ENCODE measurements at places on chromosomes 5 and 9.

- DNase-seq = no peak
These were observed 285.8 kb upstream of the ZNF608 start for GRCh38 chr5:125032286-125032685.

- no peak for DNase-seq
These were observed 674.3 kb downstream of the ACTL7B start for GRCh38 chr9:108181441-108181840.

- DNase-seq = no peak
These were observed 2.0 kb downstream of the GALNT12 start for GRCh38 chr9:98809311-98810101.

DNA sequence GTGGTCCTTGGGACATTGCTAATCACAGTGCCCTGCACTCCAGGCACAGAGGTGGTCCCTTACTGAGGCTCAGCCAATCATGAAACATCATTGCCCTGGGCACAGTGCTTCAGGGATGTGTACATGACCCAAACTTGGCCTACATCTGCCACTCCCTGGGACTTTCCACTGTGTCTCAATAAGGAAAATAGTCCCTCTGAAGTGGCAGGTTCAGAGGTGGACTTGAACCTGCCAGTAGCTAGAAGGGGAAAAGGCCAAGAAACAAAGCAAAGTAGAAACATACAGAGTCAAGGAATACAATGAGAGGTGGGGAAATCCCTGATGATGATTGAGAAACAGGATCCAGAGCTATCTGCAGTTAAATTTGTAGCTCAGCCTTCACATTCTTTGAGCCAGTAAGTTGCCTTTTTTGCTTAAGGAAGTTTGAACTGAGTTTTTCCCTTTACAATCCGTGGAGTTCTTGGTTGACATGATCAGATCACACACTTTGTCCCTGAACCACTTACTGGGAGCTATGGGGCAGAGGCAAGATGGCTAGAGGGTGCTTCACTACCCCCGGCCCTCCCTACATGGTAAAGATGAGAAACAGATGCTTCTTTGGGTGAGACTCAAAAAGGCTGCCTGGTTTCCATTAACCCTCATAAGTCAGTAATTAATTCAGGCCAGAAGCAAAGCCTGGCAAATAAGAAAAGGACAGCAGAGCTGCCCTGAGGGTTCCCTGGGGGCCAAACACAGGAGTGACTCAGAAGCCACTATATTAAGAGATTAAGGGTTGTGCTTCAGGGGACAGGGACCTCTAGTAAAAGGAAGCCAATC, 57.6 kb downstream of the SH3TC2 start:
- DNase-seq = no peak

- DNase-seq = no peak
These were observed 145.6 kb upstream of the CDH12 start for GRCh38 chr5:22998774-22999173.

DNA sequence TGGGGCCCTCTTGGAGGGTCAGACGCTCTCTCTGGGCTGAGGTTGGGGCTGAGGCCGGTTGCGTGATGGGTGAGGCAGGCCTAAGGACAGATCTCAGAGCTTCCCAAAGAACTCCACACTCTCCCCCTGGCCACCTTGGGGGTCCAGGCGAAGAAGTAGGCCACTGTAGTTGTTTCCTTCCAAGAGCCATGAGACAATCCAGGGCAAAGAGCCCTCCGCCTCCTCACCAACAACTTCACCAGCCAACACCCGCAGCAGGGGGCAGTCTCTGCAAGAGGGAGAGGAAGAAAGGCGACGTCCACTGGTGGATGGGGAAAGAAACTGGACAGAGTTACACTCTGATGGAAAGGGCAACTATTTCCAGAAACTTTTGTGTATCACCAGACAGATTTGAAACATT, 10.7 kb downstream of the SLC35A4 start:
- no peak for DNase-seq

DNA sequence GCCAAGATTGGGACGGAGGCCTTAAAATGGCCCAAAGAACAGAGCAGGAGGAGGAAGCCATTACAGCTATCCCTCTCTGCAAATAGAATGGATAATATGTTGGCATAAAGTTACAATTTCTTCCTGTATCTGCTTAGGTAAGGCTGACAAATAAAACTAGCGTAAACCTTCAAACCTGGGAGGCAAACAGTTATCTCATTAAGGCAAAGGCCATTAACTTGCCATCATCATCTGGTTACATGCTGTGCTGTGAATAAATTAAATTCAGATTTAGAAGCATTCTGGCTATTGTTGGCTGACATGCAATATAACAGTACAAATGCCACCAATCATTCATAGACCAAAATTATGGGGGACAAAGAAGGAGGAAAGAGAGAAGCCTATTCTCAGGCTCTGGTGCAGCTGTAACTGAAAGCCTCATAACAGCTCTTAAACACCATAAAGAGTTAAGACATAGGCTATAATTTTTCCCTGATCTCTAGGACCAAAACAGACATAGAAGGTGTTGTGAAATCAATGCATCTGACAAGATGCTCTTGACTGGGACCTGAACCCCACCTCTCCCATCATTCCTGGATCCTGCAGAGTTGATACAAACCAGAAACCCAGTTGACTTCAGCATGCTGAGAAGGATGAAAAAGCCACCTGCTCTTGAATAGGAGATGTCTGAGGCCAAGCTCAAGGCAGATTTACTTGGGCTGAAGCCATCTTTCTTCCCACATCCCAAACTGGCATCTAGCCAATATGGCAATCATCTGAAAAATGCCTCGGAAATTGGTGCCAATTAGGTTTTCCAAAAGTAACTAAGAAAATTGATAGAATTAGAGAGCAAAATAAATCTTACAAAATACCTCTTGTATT, 62.5 kb downstream of the PLCXD3 start:
- DNase-seq = no peak

GRCh38 chr5:79464695-79465332, 49.1 kb downstream of the HOMER1 start:
- no peak for DNase-seq

DNA sequence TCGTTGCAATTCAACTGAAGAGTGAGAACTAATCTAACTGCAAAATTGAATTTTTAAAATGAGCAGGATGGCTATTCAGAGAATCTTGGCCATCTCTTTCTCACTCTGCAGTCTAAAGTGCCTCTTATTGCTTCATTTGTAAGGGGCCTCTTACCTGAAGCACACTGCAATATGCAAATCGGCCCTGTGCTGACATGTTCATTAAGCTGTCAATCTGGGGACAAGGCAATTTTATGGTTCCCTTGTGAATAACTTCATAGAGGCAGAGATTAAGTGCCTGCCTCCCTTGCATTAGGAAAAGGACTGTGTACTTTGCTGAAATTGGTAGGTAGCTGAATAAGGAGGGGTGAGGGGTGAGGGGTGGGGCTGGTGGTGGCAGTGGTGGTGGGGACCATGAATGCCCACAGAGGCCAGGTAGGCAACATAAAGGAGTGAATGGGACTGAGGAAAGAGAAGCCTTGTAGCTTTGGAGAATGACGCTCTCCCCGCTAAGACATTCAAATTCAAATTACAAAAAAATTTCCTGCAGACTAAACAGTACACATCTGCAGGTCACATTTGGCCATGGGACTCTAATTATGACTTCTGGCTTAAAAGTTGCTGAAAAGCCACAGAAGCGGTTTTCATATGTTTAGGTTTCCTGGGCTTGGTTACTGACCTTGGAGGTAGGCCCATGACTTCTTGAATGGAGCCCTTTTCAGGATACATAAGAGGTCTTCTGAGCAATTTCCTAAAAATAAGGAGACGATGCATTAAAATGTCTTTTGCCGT, 25.0 kb downstream of the TNFSF8 start:
- no peak for DNase-seq

- DNase-seq = no peak
These were observed 23.9 kb downstream of the B4GALT1 start for GRCh38 chr9:33143241-33143661.

- DNase-seq = no peak
These were observed 11.9 kb downstream of the PDE6A start for GRCh38 chr5:149932445-149933350.

GRCh38 chr5:65961633-65962032, 35.3 kb downstream of the ERBIN start:
- no peak for DNase-seq

- no peak for DNase-seq
These were observed 17.9 kb downstream of the COL15A1 start for GRCh38 chr9:98961513-98962180.

DNA sequence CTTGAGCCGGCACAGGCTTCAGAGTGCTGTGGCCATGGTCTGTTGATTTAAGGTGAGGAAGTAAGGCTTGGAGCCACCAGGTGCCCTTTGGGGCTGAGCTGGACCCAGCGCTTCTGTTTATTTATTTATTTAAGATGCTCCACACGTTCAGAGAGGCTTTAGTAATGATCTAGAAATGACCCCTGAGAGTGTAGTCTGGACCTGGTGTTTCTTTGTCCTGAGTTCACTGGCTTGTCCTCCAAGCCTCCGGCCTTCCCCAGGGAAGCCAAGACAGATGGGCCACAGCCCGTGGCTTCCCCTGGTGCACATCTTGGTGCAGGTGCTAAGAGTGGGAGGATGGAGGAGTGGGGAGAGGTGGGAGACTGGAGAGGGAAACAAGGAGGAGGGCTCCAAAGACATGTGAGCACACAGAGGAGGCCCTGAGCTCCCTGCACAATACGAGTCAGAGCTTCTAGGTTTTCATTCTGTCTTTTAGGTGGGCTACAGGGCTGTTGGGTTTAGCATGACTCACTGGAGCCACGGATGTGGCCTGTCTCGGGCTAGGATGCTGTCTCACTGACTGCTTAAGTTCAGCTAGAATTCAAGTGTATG, 56.9 kb downstream of the AHRR start:
- DNase-seq = no peak

GRCh38 chr5:147805030-147805454, 22.5 kb upstream of the JAKMIP2 start:
- no peak for DNase-seq

DNA sequence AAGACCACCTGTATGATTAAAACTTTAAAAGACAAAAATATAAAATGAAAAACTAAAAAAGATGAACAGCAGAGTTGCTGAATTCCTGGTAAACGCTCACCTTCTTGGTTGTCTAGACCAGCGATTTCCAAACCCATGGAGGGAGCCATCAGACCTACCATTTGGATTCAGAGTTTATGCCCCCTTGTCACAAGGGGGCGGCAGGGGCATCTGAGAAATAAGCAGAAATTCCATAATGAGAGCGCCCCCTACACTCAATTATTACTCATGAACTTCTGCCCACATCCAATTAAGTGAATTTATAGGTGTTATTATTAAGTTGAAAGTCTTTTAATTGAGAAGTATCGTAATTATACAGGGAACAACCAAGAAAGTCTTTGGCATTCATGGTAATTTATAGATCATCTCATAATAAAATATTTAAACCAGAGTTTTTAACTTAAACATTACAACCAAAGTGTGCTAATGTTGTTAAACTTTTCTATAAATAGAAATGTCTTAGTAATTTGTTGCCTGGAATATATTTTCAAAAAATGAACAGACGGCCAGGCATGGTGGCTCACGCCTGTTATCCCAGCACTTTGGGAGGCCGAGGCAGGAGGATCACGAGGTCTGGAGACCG, 35.2 kb upstream of the SPATA31C2 start:
- DNase-seq = peak; percentile 13

DNA sequence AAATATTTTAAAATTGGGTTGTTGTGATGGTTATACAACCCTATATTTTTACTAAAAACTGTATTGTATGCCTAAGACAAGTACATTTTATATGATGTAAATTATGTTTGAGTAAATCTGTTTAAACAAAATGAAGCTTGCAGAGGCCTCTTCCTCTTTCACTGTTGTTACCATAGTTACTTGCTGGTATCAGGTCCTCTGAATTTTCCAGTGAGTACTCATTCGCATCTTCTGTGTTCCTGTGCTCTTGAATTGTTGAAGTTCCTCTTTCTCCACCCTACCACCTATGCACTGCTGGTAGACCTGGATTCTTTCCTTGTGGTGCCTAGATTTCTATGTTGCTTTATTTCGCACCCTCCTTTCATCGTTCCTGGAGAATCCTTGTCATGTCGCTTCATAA, 938.5 kb upstream of the ACO1 start:
- no peak for DNase-seq

GRCh38 chr9:116662646-116663310, 24.3 kb upstream of the TRIM32 start:
- no peak for DNase-seq

DNA sequence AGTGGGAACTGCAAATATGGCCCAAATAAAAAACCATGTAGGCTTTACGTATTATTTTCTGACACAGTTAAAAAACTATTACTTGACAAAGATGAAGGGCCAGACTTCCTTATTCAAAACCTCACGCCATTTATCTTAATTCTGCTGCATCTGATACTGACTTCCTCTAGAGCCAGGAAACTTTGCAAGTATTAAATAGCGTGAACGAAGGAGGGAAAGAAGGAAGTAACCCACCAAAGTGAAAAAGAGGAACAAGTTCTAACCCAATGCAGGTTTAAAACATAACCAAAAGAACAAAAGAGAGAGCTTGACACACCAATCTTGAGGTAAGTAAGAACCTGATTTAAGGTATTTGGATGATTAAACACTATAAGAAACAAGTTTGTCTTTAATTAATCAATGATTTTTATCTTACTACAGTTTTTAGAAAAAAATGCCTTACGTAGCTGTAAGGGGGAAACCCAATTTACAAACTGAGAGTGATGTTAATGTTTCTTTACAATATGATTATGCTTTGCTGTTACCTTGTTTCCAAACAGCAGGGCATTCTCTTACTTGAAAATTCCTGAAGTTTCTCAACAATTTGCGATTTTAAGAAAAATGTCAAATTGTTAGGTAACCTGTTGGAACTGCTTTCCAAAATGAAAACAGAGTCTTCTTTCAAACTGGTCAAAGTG, at the start of gene GAPT:
GAPT (plus strand) TSS at position 220 of the 677 bp plus-strand sequence. CDS start 3,102 bp downstream, outside the sequence.
- no peak for DNase-seq

DNA sequence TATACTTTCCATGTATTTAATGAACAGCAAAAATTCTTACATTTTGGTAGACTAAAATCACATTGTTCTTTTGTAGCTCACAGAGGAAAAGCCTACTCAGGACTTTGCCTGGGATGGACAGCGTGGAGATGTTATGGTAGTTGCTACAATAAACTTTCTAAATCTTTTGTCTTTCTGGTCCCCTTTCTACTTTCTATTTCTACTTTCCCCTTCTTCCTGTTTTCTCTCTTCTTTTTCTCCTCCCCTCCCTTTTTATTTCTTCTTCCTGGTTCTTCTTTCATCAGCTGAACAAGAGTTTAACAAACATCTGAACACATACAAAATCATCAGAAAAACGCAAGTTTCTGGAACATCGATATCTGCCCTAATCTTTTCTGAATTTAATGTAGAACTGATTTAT, 15.6 kb upstream of the GDNF start:
- no peak for DNase-seq

GRCh38 chr9:124743686-124744348, 27.3 kb downstream of the NR6A1 start:
- no peak for DNase-seq

DNA sequence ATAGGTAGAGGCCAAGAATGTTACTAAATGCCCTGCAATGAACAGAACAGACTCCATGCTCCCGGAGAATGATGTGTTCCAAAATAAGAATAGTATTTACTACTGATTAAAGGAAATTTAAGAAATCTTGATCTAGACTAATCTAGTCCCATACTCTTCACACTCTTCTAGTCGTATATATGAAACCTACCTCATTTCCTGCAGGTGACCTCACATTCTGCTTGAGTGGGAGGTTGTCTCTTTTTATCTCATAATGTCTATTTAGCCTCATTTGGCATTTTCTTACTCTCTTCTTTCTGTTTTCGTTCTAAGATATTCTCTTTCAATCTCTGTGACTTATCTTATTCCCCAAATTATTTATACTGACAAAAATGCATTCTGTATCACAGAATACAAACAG, 9.2 kb upstream of the SHOC1 start:
- no peak for DNase-seq

- DNase-seq = no peak
These were observed 630.7 kb upstream of the ZNF608 start for GRCh38 chr5:125377141-125377540.

Data from stimulated activated CD4-positive, alpha-beta T cell treated with anti-CD3 and anti-CD28 coated beads, TNF-alpha, amount 100 ng/mL, for 1 hour (primary cell).